Subcutaneous adipose tissue (tissue), 4 donors: ENCODE measurements at places on chromosomes 2 and 18. TPM values are rescaled to one million over a fixed set of nuclear protein-coding genes. Genes with fewer than 3 reads are reported as not detected.

The RESP18 gene
- total RNA-seq: not detected

The OSR1 gene
- total RNA-seq: 12.1 TPM

The RNPEPL1 gene
- 77.7 TPM for total RNA-seq

The PRPF40A gene
- total RNA-seq: 66.7 TPM

The IL18R1 gene
- total RNA-seq: 18.9 TPM

The KIF5C gene
- total RNA-seq: 4.6 TPM

The MERTK gene
- total RNA-seq: 73.3 TPM

The FKBP1B gene
- 6.6 TPM for total RNA-seq

The GKN2 gene
- not detected for total RNA-seq

The DNAH7 gene
- 1.5 TPM for total RNA-seq

The AKAIN1 gene
- total RNA-seq: not detected

The MTCL1 gene
- 5.9 TPM for total RNA-seq

The NOL4 gene
- not detected for total RNA-seq

The AQP12A gene
- total RNA-seq: not detected

The TUBB8B gene
- total RNA-seq: not detected

The C2orf15 gene
- total RNA-seq: not detected

The TEKT4 gene
- not detected for total RNA-seq

The BUB1 gene
- total RNA-seq: not detected

The ZAP70 gene
- total RNA-seq: 2.3 TPM

The PAX3 gene
- total RNA-seq: not detected

The FAM237A gene
- not detected for total RNA-seq

The SP3 gene
- total RNA-seq: 91.6 TPM

The RFTN2 gene
- total RNA-seq: 29.6 TPM

The CAVIN2 gene
- 21.9 TPM for total RNA-seq

The SNTG2 gene
- total RNA-seq: 5.3 TPM

The FAM110C gene
- 0.82 TPM for total RNA-seq
